ENCODE measurements at places on chromosomes 5 and 9.

DNA sequence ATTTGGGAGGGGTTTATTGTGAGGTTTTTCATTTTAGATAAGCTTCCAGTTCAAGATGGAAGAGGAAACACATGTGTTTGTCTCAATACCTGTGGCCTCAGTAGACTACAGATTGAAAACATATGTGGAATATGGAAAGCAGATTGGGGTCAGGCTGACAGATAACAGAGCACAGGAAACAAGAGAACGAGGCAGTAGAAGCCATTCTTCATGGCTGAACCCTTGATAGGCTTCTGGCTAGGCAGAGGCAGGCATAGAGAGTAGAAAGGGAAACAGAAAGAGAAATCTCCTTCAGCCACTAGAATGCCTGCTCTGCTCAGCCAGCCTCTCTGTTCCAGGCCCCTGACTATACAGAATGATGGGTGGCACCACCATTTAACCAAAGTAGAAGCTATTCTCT is 152.5 kb downstream of the MUSK start:
- no peak for DNase-seq

GRCh38 chr9:134661791-134662142 is 20.2 kb downstream of the COL5A1 start:
- DNase-seq = no peak

DNA sequence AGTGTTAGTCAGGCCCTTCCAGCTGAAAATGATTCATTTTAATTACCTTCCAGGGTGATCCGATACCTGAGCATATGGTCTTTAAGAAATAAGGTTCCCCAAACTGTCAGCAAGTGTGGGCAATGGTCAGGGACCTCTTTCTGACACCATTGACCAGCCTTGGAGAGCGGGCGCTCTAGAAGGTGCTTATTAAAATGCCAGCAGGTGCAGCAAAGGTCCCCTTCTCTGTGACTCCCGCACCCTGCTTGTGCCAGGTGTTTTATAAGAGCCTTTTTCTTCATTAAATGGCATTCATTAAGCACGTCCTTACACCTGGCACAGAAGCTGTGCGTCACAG is 85.3 kb downstream of the MVB12B start:
- DNase-seq = no peak

DNA sequence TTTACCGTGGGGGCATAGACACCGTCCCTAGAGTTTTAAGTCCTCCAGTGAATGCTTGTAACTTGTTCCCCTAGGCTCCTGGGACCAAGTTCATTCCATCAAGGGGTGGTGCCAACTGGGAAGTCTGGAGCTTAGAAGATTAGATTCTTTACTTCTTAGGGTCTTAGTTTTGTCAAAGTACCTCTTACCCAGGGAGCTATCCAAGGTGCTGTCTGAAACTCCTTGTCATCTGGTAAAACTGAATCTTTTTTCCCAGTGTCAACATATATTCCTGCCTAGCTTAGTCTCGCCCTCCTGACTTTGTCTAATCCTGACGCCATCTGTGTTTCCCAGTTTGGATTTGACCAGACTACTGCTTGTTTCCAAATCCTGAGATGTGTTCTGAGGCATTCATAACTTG is 41.6 kb downstream of the MAMDC2 start:
- DNase-seq = no peak

DNA sequence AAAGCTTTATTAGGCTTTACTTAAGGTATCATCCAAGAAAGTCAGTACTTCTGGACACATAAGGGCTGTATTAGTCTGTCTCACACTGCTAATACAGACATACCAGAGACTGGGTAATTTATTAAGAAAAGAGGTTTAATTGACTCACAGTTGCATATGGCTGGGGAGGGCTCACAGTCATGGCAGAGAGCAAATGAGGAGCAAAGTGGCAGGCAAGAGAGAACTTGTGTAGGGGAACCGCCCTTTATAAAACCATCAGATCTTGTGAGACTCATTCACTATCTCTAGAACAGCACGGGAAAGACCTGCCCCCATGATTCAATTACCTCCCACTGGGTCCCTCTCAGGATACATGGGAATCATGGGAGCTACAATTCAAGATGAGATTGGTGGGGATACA is 49.2 kb upstream of the SLC44A1 start:
- no peak for DNase-seq

DNA sequence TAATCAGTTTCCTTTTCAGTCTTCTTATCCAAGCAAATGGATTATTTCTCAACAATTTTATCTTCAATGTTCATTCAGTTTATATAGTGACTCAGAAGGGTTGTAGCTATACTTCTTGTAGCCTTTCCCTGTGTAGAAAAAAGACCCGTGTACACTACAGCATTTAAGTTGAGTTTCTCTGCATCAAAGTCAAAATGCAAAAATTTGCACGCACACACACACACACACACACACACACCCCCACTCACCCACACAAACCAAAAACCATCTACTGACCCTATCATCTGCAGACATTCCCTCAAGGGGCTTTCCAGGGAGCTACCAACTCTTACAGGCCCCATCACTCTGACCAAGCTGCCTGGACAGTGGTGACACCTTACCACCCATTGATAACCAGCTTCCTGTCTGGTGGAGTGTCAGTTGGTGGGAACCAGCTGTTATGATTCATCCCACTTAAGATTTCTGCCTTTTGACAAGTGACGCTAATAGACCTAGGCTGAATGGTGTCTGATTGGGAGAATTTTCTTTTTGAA is 12.2 kb upstream of the ELL2 start:
- no peak for DNase-seq

- no peak for DNase-seq
These were observed 4.6 kb upstream of the RNU6ATAC start for GRCh38 chr9:134168757-134169550.

DNA sequence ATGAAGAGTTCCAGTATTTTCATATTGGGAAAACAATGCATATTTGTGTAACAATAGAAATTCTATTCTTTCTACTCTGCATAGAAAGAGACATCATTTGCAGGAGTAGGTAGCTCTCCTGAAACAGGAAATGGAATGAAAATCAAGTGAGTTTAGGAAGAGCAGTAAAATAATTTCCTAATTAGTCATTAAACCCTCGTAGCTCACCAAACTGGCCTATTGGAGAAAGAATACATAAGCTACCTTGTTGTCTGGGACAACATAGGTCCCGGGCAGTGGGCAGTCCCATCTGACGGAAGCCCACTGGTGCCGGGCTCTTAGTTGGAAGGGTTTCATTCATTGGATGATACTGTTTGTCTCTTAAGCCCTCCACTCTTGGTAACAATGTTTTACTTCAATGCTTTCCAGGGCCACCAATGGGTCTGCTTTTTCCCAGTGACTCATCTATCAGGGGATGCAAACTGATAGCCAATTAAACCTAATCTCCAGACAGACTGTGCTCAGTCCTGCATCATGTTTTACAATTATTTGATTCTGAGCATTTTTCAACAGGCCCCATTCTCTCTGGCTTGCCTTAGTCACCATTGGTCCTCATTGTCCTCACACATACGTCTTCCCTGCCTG is 46.5 kb downstream of the GNA14 start:
- no peak for DNase-seq

DNA sequence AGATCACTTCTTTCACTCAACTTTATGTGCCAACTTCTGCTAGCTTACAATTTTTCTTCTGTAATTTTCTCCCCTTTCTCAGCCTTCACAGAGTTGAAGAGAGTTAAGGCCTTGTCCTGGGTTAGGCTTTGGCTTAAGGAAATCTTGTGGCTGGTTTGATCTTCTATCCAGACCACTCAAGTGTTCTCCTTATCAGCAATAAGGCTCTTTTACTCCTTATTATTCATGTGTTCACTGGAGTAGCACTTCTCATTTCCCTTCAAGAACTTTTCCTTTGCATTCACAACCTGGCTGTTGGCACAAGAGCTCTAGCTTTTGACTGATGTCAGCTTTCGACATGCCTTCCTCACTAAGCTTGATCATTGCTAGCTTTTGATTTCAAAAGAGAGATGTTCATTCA is 86.9 kb upstream of the ALDH1B1 start:
- DNase-seq = no peak

DNA sequence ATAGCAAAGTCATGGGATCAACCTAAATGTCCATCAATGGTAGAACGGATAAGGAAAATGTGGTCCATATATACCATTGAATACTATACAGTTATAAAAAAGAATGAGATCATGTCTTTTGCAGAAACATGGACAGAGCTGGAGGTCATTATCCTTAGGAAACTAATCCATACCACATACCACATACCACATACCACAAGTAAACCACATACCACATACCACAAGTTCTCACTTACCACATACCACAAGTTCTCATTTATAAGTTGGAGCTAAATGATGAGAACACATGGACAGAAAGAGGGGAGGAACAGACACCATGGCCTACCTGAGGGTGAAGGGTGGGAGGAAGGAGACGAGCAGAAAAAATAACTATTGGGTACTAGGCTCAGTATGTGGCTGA is 154.6 kb upstream of the GHR start:
- DNase-seq = no peak

DNA sequence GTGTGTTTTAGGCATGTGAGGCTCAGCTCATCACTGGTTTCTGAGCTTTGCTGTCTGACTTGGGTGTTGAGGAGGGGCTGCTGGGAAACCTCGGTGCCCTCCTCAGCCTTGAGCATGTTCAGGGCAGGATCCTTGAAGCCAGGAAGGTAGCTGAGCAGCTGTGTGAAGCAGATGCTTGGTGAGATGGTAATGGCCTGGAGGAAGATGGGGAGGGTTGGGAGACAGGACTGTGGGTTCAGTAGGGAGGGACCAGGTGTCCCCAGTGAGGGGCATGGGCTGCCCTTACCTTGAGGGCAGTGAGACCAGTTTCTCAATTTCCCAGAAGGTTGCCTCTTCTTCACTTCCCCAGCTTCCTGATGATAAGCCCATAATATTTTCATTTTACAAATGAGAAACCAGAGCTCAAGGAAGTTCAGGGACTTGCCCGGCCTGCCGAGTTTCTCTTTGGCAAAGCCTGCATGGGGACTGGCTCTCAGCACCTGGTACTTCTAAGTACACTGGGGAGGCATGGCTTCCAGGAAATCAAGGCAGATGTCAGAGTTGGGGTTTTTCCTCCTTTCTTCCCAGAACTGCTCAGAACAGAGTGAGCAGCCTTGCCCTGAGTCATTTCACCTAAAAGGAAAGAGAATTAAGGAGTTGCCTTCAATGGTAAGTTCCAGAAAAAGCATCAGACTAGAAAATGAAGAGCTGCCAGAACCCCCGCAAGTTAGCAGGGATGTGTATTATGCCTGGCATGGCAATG is 225.7 kb downstream of the MAST4 start:
- DNase-seq = no peak

- no peak for DNase-seq
These were observed 62.5 kb downstream of the CSNK1A1 start for GRCh38 chr5:149488645-149489306.

DNA sequence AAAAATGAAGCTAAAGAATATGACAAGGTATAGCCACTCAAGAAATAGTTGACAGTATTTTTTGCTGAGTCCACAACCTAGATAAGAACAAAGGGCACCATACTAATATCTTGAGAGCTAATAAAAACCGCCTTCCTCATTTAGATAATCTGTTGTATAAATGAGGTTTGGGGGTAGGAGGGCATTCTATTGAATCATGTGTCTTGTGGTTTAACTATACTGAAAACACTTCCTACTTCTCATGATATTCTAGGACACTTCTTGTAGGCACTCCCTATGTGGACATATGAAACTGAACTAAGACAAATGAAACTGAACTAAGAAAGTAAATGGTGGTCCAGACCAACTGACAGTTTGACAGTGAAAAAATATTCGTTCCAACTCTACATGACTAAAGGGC is 1268.5 kb upstream of the C9orf72 start:
- no peak for DNase-seq

DNA sequence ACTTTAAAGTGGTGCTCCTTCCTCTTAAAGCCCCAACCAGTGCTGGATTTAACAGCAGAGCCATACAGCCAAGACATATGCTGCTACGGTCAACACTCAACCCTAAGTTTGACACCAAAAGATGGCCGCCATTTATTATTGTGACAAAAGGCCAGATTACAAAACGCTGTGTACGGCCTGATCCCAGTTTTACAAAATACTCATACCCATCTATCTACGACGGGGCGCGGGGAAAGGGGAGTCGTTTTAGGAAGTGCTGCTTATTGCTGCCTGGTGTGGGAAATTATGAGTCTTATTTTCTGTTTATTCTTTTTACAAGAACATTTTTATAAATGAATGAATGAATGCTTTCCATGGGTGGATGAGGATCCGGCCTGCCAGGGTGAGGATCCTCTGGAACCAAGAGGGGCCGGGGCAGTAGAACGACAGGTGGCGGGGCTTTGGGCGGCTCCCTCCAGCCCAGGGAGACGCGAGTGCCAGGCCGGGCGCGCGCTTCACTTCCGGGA is 457 bp upstream of the IDNK start:
- DNase-seq = no peak

DNA sequence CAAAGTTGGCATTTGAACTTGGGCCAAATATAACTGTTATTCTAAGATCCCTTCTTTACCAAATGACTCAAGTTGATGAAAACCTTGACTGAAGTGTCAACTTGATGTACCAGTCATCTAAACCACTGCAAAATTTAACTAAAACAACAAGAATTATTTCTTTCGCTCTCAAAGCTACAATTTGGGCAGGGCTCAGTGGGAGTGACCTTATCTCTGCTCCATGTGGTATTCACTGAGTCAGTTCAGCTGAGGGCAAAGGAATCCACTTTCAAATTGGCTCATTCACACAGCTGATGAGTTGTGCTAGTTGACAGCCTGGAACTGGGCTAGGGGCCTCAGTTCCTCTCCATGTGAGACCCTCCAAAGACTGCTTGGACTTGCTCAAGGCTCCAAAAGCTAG is 166.3 kb downstream of the RORB start:
- no peak for DNase-seq

DNA sequence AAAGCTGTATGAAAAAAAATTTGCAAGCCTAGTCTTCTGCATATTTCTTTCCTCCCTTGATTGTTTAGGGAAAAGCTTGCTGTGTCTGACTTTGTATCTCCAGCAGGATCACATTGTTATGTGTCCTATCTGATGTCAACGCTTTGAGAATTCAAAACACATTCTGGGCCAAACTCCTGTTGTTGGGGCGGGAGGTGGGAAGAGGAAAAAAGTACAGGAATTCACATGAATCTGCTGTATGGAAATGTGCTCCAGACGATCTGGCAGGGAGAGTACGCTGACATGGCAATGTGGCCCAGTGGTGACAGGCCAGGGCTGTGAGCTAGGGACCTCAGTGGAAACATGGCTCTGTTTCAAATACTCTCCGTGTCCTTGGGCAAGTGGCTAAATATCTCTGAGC is 87.4 kb upstream of the GNA14 start:
- DNase-seq = no peak

DNA sequence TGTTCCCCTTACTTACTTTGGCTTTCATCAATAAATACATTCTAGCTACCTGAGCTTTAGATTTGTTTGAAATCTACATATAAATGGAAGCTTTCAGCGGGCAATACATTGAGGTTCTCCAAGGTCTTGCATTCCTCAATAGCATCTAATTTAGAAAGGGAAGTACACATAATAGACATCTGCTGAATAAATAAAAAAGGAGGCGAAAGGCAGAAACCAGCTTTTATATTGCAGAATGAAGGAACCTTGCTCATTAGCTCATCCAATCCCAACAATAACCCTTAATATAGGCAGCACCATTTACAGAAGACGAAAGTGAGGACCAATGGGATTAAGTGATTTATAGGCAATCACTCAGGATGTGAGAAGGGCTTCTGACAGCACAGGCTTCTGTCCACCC is 147.5 kb downstream of the MPDZ start:
- no peak for DNase-seq

GRCh38 chr5:19140276-19140675 is 847.7 kb downstream of the CDH18 start:
- DNase-seq = no peak

- peak; percentile 9 for DNase-seq
These were observed 20.8 kb downstream of the DCANP1 start for GRCh38 chr5:135426102-135427082.

All from activated gamma-delta T cell treated with anti-CD3 and anti-CD28 coated beads, Interleukin-2, amount 50 U/mL, for 16 hours (primary cell).